MG63 (cell line): ENCODE measurements at places on chromosomes 13 and 19.

- DNase-seq: no peak
These were observed 918.8 kb upstream of the MIR17HG start for GRCh38 chr13:90428522-90429210.

DNA sequence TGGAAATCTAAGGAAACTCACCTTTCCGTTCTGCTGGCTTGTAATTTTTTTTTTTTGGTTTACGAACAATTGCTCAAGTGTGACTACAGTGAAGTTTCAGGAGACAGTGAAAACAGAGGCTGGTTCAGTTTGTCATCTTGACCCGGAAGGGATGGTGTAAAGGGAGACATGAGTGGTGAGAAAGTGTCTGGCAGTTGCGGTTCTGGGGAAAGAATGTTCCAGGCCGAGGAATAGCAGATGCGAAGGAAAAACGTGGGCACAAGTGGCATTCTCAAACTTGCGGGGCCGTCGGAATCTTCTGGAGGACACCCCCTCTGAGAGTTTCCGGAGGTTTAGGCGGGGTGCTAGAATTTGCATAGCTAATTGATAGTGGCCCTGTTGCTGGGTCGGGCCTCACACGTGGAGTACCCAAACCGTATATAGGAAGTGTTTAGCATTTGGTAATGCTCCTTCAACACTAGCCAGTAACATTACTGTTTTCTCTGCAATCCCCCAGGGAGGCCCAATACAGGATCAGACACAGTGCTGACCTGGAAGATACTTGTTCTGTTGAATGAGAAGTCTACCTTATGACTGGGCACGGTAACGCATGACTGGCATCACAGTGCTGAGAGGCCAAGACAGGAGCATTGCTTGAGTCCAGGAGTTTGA is 2.8 kb upstream of the TNFSF9 start:
- no peak for DNase-seq

GRCh38 chr13:113589961-113590339 is 5.4 kb downstream of the TFDP1 start:
- DNase-seq: no peak

DNA sequence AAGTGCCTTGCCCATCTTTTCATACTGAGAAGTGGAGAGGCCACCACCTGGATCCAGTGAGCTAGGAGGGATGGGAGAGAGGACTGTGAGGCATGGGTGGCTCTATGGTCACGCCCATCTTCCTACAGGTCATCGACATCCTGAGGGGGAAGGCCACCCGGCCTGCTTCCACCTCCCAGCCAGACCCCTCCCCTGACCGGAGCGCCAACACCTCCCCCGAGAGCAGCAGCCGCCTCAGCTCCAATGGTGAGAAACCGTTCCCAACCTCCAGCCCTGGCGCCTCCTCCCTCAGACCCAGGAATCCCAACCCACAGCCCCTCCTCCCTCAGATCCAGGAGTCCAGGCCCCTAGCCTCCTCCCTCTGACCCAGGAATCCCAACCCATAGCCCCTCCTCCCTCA is 10.1 kb downstream of the BCL3 start:
- DNase-seq: no peak

DNA sequence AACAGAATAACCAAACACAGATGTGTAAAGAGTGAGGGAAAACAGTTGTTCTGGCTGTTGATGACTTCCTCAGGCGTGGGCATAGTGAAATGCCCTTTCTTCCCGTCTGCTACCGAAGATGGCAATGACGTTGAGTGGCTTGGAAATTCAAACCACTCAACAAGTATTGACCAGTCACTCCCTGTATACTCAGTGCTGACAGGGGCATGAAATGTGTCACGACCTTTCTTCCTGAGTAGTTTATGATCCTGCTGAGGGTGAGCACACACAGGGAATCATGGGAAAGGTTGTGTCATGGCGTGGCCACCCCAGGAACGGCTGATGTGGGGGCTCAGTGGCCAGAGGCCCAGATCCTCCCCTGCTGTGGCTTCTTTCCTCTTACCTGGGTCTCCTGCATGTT is 87.8 kb upstream of the C1QTNF9B start:
- no peak for DNase-seq

GRCh38 chr19:29770648-29771047 is 41.1 kb upstream of the CCNE1 start:
- DNase-seq: no peak

GRCh38 chr19:5880196-5880595 is 9.9 kb upstream of the FUT5 start:
- no peak for DNase-seq

DNA sequence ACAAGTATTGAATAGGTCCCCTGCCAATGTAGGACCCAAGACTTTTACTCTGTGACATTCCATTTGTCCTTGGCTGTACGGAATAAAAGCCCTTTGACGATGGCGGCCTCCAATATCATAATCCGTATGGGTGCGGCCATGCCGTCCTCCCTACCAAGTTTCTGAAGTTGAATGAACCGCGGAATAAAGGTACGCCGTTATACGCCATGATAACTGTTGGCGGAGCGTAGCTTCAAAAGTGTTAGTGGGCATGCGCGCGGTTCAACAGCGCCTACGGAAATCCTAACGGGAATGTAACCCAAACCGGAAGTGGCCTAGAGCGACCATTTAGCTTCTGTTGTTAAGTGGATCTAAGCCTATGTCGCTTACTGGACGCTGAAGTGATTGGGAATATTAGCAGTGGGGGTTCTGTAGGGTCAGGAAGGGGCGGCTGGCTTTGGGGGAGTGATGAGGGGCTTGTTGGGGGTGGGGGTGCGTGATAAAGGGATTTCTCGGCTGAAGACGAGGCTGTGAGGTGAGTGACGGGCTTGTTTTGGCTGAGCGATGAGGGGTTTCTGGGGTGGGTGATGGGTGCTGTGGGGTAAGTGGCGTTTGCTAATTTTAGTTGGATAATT is at the start of gene ZNF175:
Gene ZNF175 (plus strand): TSS at position 322 of the 614 bp plus-strand sequence. CDS start 2,047 bp downstream, outside the sequence.
- DNase-seq: peak; percentile 91

DNA sequence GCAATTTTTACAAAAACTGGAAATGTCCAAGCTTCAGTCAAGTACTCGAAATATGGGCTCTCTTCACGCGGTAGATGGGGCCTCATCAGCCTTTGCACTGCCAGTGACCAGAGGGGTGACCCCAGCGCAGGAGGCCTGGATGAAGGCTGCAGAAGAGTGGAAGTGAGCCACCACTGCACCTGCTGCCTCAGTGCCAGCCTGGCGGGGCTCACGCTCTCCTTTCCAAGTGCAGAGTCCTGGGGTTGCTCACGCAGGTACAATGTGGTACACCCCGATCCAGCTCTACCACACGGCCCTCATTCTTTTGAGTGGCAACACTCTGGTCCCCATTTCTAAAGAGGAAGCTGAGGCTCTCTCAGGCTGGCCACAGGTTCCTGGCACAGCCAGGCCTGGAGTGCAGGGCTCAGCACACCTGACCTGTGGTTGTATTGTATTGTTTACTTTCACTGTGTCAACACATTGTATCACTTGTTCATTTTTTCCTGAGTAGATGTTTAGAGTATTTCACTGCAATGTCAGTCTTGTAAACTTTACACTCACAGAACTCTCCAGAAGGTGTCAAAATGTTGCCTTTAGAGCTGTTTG is 97.3 kb upstream of the SOX1 start:
- no peak for DNase-seq

- no peak for DNase-seq
These were observed 26.4 kb upstream of the DPP9 start for GRCh38 chr19:4749870-4750590.

DNA sequence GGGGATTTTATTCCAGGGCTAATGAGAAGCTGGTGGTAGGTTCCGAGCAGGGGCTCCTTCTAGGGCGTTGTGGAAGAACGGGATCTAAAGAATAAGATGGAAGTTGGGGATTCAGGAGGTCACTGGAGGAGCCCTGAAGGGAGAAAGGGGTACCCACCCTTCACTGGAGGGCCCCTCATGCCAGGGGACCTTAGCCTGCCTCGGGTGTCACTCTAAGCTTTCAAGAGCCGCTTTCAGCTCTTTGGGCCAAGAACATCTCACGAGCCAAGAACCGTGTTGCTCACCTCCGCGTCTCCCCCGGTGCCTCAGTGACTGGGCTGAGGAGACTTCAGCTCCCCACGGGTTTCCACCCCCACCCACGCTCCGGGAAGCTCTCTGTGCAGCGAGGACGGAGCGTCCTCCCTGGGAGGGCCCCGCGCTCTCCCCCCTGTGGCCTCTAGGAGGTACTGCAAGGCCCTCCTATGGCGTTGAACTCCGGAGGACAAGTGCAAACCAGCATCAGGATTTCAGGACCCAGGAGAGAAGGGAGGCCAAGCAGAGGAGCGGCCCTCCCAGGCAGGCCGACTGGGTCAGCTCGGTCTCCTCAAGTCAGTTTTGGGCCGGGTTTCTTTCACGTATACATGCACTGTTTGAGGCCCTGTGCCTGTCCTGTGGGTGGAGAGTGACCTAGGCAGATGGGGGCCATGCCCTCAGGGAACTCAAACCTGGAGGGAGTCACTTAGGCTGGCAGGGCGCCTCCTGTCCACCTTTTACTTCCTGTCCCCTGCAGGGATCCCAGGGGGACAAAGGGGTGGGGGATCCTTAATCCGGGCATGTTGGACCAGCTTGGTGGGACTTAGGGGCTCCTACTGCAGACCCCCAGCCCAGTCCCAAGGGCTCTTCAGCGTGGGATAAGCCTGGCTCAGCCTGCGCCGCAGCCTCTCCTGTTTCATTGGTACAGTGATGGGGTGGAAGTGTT is 5.1 kb upstream of the KRTDAP start:
- peak; percentile 63 for DNase-seq

DNA sequence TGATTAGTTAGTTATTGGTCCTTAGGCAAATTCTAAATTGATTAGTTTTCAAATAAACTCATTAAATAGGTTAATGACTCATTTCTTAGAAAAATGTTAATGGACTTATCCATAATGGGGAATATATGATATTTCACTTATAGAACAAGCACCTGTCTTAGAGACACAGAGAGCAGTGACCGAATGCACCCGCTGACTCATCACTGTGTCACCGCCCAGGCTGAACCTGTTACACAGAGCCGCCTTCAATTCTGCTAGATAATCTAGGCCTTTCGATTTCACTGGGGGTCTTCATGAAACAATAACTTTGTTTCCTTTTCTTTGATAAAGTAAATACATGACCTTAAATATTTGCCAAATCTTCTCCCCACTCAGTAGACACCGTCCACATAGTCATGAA is 13.1 kb downstream of the IRS2 start:
- DNase-seq: no peak

- DNase-seq: no peak
These were observed 8.1 kb upstream of the ATG4D start for GRCh38 chr19:10535613-10536012.

- DNase-seq: no peak
These were observed 18.9 kb upstream of the CLDN10 start for GRCh38 chr13:95533545-95534160.

- no peak for DNase-seq
These were observed 93.0 kb downstream of the SLC7A1 start for GRCh38 chr13:29502391-29503008.

DNA sequence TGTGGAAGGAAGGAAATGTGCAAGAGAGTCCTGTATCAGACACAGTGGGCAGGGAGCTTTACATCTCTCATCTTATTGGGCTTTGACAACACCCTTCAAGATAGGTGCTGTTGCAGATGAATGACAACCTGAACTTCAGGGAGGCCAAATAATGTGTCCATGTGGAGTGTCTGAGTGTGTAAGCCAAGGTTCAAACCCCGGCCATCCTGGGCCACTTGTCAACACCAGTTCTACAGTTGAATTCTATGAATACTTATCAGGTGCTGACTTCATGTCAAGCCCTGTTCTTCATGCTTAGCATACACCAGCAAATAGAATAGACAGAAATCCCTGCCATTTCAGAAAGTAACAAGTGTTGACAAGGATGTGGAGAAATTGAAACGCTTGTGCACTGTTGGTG is 354.4 kb downstream of the KCNRG start:
- DNase-seq: no peak

DNA sequence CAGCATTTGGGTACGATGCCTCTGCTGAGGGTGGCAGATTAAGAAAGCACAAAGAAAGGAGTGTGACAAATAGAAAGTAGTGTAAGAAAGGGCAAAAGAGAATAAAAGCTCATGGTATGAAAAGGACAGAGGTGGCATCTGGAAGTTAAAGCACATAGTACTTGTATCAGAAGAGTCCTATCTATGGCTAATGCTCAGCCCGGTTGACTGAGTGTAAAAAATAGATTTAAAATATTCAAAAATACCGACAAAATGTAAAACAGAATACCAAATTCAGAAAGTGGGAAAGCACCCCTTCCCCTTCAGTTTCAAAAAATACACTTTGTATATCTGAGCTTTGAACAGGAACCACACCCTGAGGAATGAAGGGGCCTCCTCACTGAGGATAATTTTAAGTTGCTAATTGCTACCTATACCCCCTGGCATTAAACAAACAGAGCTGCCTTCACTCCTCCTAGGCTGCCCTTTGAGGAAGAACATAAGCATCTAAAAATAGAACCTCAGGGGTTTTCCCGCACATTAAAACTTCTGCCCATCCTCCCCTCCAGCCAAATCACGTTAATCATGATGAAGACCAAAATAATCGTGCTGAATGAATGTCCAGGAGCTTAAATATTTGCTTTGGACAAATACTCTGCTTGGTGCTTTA is 43.3 kb downstream of the DLEU7 start:
- DNase-seq: no peak

- no peak for DNase-seq
These were observed 34.9 kb downstream of the KDM4B start for GRCh38 chr19:5003781-5004180.

DNA sequence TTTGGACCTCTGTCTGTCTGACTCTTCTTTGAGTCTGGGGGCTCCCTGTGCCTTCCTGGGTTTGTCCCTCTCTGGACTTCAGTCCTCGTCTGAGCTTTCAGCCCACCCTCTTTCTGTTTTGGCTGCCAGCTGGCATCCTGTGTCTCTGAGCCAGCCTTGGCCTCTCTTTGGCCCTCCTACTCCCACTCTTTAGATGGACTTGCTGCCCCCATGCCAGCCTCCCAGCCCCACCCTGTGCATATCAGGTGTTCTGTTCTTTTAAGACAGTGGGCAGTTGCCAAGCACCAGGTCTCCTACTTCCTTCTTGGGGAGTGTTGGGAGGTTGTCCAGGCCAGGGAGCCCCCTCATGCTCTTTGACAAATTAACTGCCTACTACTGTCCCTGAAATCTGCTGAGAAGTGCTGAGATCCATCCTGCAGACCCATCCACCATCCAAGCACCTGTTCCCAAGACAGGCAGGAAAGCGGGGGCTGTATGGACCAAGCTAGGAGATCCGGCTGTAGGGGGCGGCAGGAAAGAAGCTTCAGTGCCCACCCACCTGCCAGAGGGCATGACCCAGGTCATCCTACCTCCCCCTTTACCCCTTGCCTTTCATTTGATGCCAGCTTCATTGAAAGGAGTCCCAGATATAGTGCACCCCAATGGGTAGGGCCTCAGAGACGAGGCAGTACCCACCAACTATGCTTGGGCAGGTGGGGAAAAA is 9.6 kb downstream of the CIC start:
- DNase-seq: peak; percentile 74

- no peak for DNase-seq
These were observed 25.9 kb downstream of the ARHGAP35 start for GRCh38 chr19:46886546-46887239.

GRCh38 chr13:94825507-94825906 is 113.2 kb upstream of the SOX21 start:
- no peak for DNase-seq

DNA sequence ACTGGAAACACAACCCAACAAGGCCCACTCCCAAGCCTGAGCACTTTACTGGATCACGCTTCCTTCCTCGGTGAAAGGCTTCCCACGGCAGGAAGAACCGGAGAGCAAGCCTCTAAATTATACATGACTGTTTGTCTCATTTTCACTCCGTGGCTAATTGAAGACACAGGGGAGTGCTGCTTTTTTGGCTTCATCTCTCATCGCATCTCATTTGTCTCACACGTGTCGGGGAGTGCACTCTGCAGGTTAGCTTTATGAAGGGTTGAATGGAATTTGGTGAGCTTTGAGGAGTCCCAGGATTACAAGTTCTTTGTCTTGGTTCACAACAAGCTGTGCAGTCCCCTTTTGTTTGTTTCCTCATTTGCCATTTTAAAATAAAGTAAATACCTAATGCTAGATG is 544.6 kb downstream of the GPC6 start:
- no peak for DNase-seq
